ENCODE measurements at places on chromosomes 16 and 17. TPM values are rescaled to one million over a fixed set of nuclear protein-coding genes. Genes with fewer than 3 reads are reported as not detected.

GRCh38 chr16:78522327-78522726, 422.9 kb downstream of the WWOX start:
- DNase-seq, result no peak

GRCh38 chr16:23182206-23182678, 303 bp upstream of the SCNN1G start:
- DNase-seq, result peak; percentile 74

- DNase-seq, result no peak
Observed at GRCh38 chr16:67301080-67301782, 21.9 kb downstream of the PLEKHG4 start.

- no peak for DNase-seq
Observed at GRCh38 chr17:56624912-56625311, 31.4 kb downstream of the NOG start.

GRCh38 chr17:81456798-81457197, 55.8 kb downstream of the ACTG1 start:
- no peak for DNase-seq

GALR2 gene
- total RNA-seq, result 0.18 TPM

GRCh38 chr17:64024781-64025731, 4.6 kb upstream of the ICAM2 start:
- DNase-seq, result no peak

- DNase-seq, result no peak
Observed at GRCh38 chr16:27485126-27485525, 64.6 kb downstream of the GTF3C1 start.

GPRC5B gene
- 5.8 TPM for total RNA-seq

- no peak for DNase-seq
Observed at GRCh38 chr16:79329166-79329521, 271.4 kb downstream of the MAF start.

- DNase-seq, result no peak
Observed at GRCh38 chr16:65681406-65681805, 559.5 kb upstream of the CDH11 start.

DNA sequence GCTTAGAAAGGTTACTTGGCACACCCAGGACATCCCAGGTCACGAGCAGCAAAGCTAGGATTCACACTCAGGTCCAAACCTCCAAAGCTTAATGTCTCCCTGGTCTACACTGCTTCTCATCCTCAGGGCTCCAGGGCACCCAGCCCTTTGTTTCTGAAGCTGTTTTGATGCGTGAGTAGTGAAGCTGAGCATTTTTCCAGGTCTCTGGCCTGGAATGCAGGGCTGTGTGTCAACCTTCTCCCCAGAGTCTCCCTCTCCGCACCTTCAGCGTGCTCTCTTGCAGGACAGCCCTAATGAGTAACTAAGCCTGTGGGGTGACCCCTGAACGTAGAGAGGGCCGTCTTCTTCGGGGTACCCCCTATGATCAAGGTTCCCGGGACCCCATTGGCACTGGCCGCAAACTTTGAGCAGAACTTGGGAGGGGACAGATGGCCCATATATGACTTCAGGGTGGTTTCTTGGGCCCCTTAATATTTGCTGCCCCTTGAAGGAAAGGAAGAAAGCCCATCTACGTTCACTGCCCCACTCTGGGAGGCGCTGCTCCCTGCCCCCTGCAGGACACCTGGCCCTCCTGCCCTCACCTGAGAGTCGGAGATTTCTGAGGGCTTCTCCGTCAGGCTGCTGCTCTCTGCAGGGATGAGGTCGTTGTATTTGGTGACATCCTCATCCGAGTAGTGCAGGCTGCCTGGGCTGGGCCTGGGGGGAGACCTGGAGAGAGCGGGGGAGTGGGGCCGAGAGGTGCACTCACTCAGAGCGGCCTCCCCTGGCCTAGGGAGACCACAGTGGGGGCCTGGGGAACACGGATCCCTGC, 36.4 kb upstream of the CDC42EP4 start:
- DNase-seq, result no peak

DNA sequence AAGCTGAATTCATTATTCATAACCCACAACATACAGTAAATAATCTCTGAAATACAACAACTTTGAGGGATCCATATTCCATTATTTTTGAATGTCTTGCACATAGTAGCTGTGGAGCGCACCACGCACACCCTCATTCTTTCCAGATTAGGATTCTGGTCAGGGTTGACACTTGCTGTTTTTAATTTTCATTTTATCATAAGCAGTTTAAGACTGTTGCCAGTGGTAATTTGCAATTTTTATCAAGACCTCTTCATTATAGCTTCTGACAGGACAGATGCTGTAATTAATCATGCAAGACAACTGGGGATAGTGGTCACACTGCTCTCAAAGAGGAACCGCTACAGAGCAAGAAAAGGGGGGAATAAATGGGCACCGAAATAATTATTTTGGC, 109.7 kb downstream of the TOX3 start:
- DNase-seq, result no peak

- no peak for DNase-seq
Observed at GRCh38 chr16:11130978-11131665, 124.9 kb downstream of the SOCS1 start.

RNF227 gene
- 0.42 TPM for total RNA-seq

- no peak for DNase-seq
Observed at GRCh38 chr17:67238991-67239390, 6.0 kb downstream of the HELZ start.

DNA sequence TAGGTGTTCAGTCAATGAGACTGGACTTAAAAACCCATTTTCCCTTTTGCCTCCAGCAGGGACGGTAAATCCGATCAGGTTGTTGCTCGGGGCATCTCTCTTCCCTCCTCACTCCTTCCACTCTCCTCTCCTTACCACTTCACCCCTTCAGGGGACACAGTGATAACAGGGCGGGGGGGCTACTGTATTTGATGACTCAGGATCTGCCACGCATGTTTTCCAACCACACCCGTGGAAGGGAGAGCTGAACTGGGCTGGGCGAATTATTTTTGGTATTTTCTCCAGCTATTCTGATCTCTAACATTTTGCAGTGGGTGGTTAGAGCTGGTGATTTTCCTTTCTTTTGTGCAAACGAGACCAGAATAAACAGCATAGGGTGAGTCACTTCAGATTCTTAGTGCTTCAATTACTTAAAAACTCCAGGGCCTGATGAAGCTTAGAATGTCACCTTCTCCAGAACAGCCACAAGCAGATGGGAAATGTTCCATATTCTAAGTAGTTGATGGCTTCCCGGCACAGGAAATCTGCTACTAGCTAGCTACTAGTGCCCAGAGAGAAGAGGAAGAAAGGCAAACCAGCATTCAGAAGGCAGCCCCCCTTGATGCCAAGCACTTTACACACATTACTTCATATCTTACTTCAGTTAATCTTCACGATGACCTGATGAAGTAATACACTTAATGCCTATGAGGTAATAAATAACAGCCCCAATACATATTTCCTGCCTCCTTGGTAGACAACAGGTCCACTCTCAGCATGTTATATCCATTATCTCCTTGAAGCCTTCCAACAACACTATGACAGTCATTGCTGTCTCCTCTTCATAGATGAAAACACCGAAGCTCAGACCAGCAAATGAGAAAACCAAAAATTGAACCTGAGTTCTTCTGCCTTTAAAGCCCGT, 74.1 kb downstream of the ASIC2 start:
- DNase-seq, result no peak

FNDC8 gene
- not detected for total RNA-seq

DNA sequence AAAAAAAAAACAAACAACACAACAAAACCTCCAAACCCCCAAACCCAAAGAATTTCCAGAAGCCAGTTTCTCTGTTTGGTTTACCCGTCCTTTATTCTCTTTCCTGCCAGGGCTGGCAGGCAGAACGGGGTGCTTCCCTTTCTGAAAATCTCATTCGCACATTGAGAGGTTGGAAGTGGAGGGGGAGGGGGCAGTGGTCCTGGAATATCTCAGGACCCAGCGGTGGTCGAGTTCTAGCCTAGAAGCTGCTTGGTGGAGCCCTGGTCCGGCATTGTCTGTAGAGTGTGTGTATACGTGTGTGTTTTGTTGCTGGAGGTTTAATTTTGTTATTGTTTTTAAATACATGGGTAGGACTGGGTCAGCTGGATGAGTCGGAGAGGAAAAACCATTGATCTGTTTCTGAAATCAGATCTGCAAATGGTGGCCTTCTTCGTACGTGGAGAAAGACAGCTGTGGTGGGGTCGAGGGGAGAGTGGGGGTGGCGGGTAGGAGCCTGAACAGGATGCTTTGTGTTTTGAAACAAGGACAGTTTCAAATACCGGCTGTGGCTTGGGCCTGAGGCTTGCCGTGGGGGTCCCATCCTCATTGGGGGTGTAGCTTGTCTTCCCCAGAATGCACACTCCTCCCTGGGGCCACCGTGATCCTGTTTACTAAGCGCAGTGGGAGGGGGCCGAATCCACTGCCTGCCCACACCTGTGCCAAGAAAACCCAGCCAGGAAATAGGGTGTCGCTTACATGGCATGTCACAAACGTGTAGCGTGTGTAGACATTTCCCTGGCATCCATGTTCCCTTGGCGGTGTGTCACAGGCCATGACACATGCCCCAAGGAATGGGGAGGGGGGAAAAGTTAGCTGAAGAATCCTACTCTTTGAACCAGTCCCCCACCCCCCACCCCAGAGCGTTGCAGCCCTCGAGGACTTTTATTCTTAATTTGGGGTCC, 1.6 kb downstream of the CMIP start:
- no peak for DNase-seq

DNA sequence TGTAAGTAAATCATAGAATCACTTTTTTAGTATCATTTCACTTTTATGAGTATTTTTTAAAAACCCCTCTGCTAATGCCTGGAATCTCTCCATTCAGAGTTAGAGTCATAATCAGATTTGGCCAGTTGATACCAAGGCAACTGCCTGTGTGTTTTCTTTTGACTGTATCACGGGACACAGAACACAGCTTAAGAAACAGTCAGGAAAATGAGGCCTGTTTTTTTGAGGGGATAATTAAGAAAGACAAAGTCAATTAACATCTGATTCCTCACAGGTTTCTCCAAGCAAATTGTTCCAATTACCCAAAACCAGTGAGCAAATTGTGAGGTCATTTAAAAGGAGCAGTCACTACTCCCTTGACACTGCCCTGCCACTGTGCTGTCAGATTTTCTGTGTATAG, 944.5 kb upstream of the SOX9 start:
- DNase-seq, result no peak

DNA sequence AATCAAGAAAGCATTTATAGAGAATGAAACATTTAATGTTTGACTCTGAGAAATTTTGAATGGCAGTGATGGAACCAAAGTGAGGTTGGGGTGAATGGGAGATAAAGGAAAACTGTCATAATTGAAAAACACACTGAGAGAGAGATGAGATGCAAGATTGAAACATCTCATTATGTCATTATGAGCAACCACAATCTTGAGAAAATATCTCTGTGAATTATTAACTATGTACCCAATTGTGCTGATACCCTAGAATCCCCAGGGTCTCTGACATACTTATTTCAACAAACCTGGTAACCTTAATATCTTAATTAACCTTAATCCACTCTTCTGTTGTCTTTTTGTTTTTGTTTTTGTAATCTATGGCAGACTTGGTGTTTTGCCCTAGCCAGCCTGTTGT, 143.5 kb upstream of the HLF start:
- DNase-seq, result no peak

MARVELD3 gene
- not detected for total RNA-seq

GRCh38 chr17:17940441-17940911, 31.7 kb downstream of the TOM1L2 start:
- DNase-seq, result peak; percentile 65

- DNase-seq, result no peak
Observed at GRCh38 chr17:9844153-9844552, 18.4 kb downstream of the GLP2R start.

- DNase-seq, result no peak
Observed at GRCh38 chr17:12227547-12227946, 206.9 kb downstream of the MAP2K4 start.

GRCh38 chr17:72952641-72953315, 139.7 kb downstream of the SLC39A11 start:
- DNase-seq, result no peak

FOXL1 gene
- 43.2 TPM for total RNA-seq

- peak; percentile 55 for DNase-seq
Observed at GRCh38 chr17:19513897-19514488, 19.7 kb upstream of the SLC47A1 start.

TNFSF13 gene
- total RNA-seq, result 0.56 TPM

DNA sequence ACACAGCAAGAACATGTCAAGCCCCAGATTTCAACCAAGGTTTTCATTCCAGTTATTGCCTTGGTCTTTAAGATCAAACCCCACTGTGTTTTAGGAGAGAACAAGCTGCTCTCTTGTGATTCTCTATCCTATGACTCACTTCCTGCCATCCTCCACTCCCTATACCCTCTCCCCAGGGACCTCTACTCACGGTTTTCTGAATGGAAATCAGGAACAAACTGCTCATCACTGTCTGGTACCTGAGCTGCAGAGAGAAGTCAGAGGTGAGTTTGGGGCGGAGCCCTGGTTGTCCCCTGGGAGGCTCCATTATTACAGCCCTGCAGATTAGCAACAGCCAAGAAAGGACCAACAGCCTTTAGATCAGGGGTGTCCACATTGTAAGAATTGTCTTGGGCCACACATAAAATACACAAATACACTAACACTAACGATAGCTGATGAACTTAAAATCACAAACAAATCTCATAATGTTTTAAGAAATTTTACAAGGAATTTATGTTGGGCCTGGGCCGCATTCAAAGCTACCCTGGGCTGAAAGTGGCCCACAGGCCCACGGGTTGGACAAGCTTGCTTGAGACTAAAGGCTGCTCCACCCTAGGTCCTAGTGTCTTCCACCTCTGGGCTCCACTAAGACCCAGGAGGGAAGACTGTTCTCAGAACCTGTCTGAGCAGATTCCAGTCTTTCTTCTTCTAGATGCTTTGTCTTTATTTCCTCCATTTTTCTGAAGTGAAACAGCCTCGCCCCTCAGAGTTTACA, 9.7 kb downstream of the ETV4 start:
- DNase-seq, result peak; percentile 76

- DNase-seq, result no peak
Observed at GRCh38 chr17:57395721-57396321, 139.5 kb downstream of the MSI2 start.

- DNase-seq, result no peak
Observed at GRCh38 chr16:53886482-53887378, 182.8 kb downstream of the FTO start.

- no peak for DNase-seq
Observed at GRCh38 chr16:55690841-55691240, 35.1 kb downstream of the SLC6A2 start.

TMC8 gene
- total RNA-seq, result not detected

- DNase-seq, result peak; percentile 70
Observed at GRCh38 chr16:81940781-81941560, 70.3 kb downstream of the SDR42E1 start.

DNA sequence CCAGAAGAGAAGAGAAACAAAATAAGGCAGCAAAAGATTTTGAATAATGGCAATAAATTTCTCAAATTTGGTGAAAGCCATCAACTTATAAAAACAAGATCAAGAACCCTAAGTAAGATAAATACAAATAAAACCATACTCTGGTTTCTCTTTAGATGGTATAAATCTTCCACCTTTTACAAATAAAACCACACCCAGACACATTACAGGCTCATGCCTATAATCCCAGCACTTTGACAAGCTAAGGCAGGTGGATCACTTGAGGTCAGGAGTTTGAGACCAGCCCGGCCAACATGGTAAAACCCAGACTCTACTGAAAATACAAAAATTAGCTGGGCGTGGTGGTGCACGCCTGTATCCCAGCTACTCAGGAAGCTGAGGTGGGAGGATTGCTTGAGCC, 43.8 kb downstream of the TTLL6 start:
- no peak for DNase-seq

AGRP gene
- total RNA-seq, result not detected

HSPB9 gene
- total RNA-seq, result not detected

GRCh38 chr17:15323131-15323530, 18.3 kb downstream of the TEKT3 start:
- no peak for DNase-seq

GRCh38 chr16:19073344-19073743, 5.9 kb downstream of the COQ7 start:
- no peak for DNase-seq
